ENCODE measurements at places on chromosomes 12 and 14. TPM values are rescaled to one million over a fixed set of nuclear protein-coding genes. Genes with fewer than 3 reads are reported as not detected.

ENO2 gene
- 117 TPM for total RNA-seq

FAM181A gene
- not detected for total RNA-seq

TMTC1 gene
- total RNA-seq = 2.0 TPM

ANO4 gene
- 1.7 TPM for total RNA-seq

TNS2 gene
- 25.7 TPM for total RNA-seq

PRKAG1 gene
- 64.6 TPM for total RNA-seq

EML1 gene
- total RNA-seq = 7.4 TPM

ACOT2 gene
- 0.44 TPM for total RNA-seq

RASSF9 gene
- not detected for total RNA-seq

All from HCT116 (cell line).